Activated T-helper 1 cell treated with anti-CD3 and anti-CD28 coated beads, Interleukin-2, amount 50 U/mL, for 16 hours (primary cell): ENCODE measurements at places on chromosomes 5 and 9.

DNA sequence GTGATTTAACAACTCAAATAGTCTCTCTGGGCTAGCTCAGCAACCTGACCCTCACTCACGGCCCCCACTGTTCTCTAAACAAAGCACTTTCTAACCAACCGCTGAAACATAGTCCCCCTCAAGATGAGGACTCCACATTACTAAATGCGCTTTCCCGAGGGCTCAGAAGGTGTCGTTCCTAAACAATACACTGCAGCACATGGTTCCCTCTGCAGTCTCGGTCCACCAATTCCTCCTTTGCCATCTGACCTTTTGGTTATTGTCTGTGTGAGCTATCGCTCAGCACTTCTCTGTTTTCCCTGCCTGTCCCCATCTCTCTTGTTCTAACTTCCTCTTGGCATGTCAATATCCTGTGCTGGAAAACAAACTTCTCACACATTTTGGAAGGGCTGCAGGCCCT is 7.2 kb downstream of the EPB41L4A start:
- no peak for DNase-seq

DNA sequence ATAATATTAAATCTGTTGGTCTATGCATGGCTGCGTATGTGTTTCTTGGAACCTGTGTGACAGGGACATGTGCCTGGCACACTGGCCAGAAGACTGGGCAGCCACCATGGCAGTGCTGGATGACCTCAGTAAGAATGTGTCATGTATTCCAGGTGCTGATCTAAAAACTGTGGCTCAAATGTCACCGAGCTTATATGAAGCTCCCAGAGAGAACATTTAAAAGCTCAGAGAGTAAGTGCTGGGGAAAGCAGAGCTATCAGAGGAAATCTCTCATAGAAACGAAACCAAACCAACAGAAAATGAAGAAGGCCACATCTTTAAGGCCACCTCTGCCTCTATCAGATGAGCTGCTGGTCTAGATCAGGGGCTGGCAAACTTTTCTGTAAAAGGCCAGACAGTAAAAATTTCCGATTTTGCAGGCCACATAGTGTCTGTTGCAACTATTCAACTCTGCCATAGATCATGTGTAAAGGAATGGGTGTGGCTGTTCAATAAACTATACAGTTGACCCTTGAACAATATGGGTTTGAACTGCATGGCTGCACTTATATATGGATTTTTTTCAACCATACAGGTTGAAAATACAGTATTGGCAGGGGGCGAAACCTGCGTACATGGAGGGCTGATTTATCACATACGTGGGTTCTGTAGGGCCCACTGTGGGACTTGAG is 31.8 kb downstream of the TSTD2 start:
- DNase-seq, result no peak

DNA sequence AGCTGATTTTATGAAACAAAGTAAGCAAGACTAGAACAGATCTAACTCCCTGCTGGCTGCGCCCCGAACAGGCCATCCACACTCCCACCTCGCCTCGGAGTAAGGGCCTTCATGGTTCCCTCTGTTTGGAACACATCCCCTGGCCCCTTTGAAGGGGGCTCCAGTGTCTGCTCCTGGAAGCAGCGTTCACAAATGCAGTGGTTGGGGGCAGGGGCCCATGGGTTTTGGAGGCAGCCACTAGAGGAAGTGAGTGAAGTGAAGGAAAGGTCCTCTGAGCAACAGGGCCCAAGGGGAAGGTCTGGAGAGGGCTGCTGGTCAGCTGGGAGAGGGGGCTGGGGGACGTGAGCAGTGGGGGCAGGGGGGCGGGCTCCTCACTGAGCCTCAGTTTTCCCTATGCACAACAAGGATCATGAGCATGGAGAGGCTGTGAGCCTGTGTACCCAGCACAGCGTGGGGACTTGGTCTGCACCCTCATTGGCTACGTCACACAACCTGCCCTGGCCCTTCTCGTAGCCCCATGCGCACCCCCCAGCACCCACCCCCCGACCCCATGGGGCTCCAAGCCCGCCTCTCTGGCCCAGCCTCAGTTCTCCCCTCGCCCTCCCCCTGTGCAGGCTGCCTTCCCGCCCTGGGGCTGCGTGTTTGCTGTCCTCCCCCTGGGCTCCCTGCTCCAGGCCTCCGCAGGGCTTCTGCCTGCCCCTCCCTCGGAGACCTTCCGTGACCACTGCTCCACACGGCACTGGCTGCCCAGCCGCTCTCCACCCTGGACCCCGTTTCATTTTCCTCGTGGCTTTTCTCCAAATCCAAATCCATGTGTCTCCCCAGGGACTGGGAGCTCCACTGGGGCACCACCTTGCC is 39.5 kb downstream of the RASGEF1C start:
- no peak for DNase-seq

DNA sequence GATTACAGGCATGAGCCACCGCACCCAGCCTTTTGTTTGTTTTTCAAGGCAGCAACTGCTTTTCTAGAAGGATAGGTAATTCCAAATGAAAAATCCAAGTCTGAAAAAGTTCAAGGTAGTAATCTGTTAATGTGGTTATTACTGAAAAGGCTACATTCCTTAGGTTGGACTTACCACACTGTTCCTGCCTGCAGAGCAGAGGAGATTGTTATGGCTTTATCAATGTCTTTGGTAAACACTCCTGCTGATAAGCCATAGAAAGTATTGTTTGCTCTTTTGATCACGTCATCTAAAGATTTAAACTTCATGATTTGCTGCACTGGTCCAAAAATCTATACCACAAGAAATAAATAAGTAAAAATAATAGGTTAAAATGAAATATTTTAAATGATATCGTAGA is 43.4 kb downstream of the ALDH1A1 start:
- DNase-seq, result no peak

DNA sequence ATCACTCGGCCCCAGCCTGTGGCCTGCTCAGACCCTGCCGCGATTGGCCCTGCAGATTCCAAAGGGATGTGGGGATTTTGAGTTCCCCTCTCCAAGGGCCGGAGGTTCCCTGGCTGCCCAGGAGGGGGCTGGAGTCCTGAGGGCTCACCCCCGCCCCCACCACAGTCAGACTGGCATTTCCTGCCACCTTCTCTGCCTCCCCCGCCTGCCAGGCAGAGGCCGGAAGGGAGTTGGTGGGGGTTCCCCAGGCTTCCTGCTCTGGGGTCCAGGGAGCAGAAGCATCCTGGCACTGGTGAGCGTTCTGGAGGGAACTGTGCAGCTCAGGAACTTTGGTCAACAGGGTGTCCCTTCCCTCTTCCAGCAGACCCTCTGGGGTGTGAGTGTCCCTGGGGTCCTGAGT is 70.6 kb downstream of the RXRA start:
- peak; percentile 43 for DNase-seq

DNA sequence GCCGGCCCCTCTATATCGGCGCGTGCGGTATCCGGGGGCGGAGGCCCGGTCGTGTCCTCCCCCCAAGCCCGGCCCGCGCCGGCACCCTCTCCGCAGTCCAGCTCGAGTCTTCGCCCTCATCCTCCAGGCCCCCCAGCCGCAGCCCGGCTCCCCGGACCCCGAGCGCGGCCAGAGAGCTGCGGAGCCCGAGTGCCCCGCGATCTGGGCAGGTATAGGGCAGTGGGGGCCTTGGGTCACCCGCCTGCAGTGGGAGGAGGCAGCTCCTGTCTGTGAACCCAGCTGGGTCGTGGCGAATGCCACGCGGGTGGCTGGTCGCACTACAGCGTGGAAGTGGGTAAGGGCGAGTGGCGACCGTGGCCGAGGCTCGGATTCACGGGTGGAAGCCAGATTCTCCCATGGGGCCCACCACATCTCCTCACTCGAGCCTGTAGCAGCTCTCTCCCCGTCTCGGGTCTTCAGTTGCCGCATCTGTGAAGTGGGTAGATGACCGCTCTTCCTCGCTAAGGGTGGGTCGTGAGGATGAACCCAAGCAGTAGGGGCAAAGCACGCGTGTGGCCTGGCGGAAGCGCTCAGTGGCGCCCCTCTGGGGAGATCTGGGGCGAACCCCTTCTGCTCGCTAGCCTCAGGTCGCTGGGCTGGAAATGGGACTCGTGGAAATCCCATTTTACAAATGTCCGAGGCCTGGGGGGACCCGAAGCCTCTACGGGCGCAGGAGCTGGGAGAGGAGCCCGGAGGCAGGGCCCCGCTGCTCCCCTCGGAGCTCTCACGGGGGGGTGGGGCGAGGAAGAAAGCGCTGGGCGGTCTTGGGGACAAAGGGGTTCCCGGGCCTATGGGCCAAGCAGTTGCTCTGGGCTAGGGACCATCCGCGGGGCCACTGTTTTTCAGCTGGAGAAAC is 1.9 kb downstream of the NR5A1 start:
- DNase-seq, result no peak

DNA sequence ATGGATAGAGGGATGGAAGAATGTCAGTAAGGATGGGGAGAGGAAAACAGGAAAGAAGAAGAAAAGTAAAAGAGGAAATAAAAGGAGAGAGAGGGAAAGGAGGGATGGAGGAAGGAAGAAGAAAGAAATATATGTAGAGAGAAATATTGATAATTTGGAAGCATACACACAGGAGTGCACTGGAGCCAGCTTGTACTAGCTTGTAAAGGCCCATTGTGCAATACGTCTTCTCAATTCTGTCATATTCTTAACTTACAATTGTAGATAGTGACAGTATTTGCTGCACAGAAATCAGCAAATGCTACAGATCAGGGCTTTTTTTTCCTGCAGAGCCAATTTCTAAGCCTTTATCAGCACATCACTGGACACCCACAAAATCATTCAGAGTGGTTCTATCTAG is 458.8 kb upstream of the WWC1 start:
- DNase-seq, result no peak

DNA sequence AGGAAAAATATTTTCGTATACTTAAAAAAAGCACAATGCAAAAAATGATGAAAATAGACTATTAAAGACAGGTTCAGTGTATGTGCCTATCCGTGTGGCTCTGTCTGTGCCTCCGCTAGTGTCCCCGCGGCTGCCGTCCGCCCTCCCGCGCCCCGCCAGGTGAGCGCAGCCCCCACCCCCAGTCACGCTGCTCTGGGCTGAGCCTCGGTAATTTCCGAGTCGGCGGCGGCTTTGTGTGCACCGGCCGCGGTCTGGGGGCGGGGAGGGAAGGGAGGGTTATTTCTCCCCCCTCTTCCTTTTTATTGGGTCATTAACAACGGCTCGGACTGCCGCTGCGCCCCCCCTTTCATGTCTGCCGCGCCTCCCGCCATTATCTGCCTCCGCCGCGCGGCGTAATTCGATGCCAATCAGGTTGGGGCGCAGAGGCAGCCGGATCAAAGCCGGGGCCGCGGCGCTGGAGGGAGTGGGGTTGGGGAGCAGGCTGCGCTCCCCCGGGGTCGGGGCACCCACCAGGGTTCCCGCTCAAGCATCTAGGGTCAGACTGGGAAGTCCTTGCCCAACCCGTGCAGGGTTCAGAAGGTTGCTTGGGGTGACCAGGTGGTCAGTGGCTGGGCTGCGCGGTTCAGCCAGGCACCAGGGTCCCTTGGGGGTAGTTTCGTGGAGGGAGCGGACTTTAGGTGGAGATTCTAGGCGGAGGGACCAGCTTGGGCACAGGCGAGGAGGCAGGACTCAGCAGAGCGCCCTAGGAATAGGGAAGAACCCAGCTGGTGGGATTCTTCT is 39.5 kb upstream of the PSD2 start:
- no peak for DNase-seq

DNA sequence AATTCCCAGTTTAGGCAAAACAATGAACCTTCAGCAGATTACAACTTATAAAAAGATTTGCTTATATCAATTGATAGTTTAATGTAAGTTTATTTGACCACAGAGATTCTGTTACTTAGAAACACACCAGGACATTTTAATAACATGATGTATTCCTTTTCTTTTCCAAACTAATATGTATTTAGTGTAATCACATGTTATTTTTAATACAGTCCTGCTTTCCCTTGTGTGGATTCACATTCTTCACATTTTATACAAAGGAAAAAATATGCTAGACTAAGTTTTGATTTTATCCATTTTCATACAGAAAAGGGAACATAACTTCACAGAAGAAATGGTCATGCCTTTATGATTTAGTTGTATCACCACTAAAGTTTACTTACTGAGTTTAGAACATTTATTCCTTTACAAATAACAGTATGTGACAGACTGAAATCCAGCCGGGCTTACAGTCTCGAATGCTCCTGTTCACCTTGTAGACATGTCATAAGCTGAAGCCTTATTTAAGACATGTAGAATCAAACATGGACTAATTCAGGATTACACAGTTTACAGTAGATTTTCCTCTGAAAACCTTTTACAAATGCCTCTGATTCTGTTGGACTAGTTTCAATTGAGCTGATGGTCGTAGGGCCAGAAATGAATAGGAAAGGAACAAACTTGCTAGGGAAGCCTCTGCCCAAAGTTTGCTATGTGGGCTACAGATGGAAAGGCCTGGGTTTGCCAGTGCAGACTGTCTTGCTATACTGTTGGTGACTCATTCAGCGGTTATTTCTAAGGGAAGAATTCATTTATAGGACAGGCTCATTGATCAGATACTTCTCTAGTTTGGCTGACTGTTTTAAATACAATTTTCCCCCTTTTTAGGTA is 6.6 kb upstream of the ASPN start:
- DNase-seq, result no peak

GRCh38 chr9:112599732-112600131 is 113.1 kb downstream of the KIAA1958 start:
- DNase-seq, result no peak

DNA sequence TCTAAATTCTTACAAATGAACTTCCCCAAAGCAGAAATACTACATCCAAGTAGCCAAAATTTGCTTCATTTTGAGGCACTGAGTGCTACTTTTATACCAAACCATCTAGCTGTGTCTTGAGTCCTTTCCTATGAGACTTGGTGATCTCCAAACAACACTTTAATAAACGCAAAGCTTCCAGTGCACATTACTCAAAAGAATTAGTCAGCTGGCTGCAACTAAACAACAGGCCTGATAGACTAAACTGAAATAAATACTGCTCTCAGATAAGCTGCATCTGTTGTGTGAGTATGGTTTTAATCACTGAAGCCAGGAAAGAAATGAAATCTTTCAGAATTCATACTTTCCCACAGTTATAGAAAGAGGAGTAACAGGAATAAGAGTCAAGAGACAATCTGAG is 80.3 kb downstream of the VCAN start:
- no peak for DNase-seq

GRCh38 chr5:60262576-60263295 is 369.2 kb upstream of the PDE4D start:
- no peak for DNase-seq

GRCh38 chr9:12906646-12907045 is 131.8 kb downstream of the LURAP1L start:
- no peak for DNase-seq

DNA sequence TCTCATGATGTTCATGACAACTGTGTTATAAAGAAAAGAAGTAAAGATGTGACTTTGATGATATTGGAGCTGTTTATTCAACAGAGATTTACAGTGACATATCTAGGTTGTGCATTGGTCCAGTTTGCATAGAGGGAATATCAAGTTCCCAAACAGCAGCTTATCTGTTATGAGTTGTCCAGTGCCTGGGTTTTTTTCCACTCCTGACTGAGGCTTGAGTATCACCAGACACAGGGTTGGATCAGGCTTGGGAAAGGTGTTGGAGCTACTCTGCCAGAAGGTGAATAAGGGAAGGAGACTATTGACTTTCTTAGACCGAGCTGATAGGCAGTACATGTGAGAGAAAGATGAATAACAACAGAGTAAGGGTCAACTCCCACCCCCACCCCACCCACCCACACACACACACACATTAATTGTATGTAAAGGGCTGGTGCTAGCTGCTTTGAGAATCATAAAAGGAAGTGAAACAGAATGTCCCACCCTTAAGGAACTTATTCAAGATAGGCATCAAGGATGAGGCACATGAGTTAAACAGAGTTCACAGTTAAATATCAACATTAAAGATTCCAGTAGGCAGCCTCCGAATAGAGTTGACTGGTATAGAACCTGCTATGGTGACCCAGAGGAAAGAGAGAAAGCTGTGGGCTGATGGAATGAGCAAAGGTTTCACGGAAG is 33.0 kb upstream of the RASGRF2 start:
- no peak for DNase-seq
